ENCODE measurements at places on chromosomes 16 and 17.

- no peak for DNase-seq
Measured at GRCh38 chr17:17876959-17877528, 40.3 kb upstream of the SREBF1 start.

- no peak for DNase-seq
Measured at GRCh38 chr16:76195648-76196047, 81.6 kb upstream of the CNTNAP4 start.

DNA sequence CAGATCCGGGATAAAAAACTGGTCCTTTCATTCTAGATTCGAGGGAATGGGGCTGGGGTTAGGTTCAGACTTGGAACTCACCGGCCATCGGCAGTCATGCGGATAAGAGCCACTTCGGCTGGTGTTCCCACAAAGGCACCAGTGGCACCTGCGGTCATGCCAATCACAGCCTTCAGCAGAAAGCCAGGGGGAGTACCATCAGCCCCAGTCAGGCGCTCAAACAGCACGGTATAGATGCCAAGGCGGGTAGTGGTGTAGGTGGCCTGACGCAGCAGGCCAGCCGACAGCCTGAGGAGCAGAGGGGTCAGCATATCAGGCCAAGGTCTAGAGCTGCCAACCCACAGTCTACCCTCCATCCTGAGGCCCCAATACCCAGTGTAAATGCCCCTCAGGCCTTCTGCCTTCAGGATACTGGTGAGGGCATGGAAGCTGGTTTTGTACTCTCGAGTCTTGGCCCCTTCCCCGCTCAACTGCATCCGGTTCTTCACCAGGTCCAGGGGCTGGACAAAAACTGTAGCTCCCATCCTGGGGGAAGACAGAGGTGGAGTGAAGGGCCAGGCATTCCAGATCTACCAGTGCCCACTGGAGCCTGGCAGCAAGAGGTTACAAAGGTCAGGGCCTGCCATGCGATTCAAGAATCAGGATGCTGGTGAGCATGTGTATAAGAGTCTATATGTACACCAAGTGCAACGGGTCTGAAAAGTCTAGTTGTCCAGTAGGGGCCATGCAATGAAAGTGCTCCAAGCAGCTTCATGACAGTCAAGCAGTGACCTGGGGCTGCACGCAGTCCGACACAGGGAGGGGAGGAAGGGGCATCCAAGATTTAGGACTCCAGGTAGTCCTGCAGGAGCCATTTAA, 929 bp downstream of the SLC25A11 start:
- DNase-seq = no peak

DNA sequence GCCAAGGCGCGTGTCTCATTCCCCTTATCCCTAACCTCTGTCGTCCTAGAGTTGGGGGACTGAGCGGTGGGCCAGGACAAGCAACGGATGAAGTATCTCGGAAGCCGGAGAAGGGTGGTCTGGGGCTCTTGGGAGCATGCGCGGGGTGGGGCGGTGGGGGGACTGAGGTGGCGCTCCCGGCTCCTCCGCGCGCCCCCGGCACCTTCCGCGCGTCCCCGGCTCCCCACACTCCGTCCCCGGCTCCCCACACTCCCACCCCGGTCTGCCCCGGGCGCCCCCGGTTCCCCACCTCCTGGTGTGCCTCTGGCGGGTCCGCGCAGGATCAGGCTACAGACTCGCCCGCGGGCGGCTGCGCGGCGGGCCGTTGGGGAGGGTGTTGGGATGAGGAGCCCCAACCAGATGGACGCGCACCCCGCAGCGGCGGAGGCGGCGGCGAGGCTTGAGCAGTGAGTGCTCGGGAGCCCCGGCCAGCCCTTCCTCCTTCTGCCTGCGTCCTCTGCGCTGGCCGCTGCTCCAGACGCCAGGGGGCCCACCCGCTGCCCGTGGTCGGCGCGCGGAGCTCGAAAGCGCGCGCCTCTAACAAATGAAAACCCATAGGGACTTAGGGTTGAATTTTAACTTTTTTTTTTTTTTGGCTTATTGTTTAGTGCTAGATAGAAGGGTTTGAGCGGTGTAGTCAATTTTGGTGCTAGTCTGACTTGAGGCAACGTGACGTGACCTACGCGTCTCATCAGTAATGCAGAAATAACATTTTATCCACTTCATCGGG, 5.6 kb upstream of the CRYM start:
- DNase-seq = peak; percentile 28

DNA sequence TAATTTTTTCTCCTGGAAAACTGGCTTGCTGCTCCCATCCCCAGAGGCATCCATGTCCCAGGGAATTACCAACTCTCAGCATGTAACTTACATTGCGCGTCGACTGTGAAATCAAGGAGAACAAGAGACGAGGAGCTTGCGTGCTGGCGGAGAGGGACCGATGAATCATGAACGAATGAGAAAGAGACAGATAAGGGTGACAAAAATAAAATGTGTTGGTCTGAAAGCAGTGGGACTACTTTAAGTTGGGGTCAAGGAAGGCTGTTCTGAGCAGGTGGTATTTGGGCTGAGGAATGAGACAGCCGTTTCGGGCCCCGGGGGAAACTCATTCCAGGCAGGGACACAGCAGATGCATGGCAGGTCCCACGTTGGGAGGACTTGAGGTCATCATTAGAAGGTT, 22.5 kb downstream of the ABAT start:
- no peak for DNase-seq

Data from NCI-H2171 (cell line).